ENCODE measurements at places on chromosomes 5 and 9. TPM values are rescaled to one million over a fixed set of nuclear protein-coding genes. Genes with fewer than 3 reads are reported as not detected.

JAK2 gene
- 26.4 TPM for total RNA-seq

SNCAIP gene
- not detected for total RNA-seq

HRCT1 gene
- total RNA-seq = not detected

POU5F2 gene
- 4.6 TPM for total RNA-seq

TICAM2 gene
- total RNA-seq = 5.4 TPM

FOXD4L4 gene
- 0.90 TPM for total RNA-seq

DNA sequence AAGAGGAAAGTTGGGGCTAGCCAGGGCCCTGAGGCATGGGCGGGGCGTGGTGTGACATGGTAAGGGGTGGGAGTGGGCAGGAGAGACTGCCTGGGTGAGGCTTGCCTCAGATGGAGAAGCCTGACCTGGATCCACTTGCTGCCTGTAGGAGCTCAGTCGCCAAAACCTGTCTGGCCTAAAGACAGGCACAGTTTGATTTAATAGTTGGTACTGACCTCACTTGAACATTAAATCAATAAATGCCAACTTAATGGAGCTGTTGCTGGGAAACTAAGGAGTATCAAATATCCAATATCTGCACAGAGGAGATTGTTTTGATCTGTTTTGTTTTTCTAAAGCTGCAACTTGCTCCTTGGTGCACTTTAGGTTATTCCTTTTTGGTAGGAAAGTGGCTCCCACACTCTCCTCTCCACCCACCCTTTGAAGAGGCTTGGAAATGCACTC lies 86.4 kb downstream of the RCL1 start:
- H3K4me1 ChIP-seq = no peaks in the 10 kb centered on the region
- H3K36me3 ChIP-seq = no peaks in the 10 kb centered on the region
- DNase-seq = no peak
- no peaks in the 10 kb centered on the region for H3K27me3 ChIP-seq
- H3K4me3 ChIP-seq = no peak overlapping the region

- no peak overlapping the region for H3K27ac ChIP-seq
- no peaks in the 10 kb centered on the region for H3K27me3 ChIP-seq
- DNase-seq = no peak
- no peaks in the 10 kb centered on the region for H3K4me1 ChIP-seq
These were observed 129.0 kb upstream of the ADAMTS16 start for GRCh38 chr5:5011151-5011550.

- no peak for DNase-seq
- H3K27ac ChIP-seq = no peak overlapping the region
- no peaks in the 10 kb centered on the region for H3K36me3 ChIP-seq
- no peaks in the 10 kb centered on the region for H3K27me3 ChIP-seq
- H3K4me1 ChIP-seq = no peaks in the 10 kb centered on the region
- no peak overlapping the region for H3K4me3 ChIP-seq
These were observed 295.9 kb upstream of the TNC start for GRCh38 chr9:115413766-115414382.

DNA sequence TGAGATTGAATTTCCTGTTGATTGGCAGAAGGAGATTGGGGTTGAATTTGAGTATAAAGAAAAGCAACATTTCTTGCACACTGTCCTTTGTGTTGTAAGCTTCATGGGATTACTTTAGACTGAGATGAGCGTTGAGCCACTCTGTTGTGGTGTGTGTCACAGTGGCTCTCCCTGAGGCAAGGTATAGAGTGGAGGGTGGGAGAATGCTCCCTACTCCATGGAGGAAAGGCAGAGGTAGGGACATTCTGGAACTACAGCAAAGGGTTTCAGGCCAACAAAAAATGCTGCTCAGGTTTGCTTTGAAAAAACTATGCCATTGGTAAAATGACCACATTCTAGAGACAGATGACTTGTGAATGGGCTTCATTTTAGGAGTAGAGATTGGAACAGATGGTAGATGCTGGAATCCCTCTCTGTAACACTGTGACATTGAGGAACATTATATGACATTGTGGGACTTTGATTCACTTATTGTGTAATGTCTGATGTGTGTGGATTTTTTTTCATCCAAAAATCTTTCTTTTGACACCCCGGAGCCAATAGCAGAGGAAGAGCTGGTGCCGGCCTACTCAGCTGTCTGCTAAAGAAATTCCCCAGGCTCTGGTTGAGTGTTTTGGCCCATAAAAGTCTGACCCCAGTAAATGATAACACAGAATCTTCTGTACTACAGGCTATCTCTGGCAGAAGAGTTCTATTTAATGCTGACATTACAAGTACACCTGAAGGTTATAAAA lies 6.2 kb upstream of the CEP120 start:
- no peaks in the 10 kb centered on the region for H3K36me3 ChIP-seq
- H3K27me3 ChIP-seq = no peaks in the 10 kb centered on the region
- DNase-seq = no peak
- no peak overlapping the region for H3K4me3 ChIP-seq

DNA sequence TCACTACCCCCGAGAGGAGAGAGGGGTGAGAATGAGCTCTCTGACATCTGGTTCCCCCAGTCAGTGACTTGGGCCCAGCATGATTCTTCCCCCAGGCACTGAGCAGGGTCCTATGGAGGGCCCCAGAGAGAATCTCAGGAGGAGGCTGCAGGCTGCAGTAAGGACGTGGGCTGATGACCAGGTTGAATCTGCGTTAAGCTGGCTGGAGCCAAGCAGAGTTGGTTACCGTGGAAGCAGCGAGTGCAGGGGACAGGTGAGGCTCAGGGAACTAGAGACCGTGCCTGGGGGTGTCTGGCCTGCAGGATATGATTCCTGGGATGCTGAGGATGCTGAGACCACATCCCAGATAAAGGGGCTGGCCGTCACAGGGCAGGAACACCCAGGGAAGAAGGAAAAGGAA lies 314.3 kb upstream of the IRX1 start:
- no peaks in the 10 kb centered on the region for H3K27me3 ChIP-seq
- DNase-seq = no peak
- H3K27ac ChIP-seq = no peak overlapping the region
- H3K36me3 ChIP-seq = no peaks in the 10 kb centered on the region
- H3K4me1 ChIP-seq = no peaks in the 10 kb centered on the region
- H3K4me3 ChIP-seq = no peak overlapping the region

GRCh38 chr5:143536364-143536763 lies 132.9 kb upstream of the NR3C1 start:
- no peaks in the 10 kb centered on the region for H3K36me3 ChIP-seq
- H3K27me3 ChIP-seq = no peaks in the 10 kb centered on the region
- no peak overlapping the region for H3K4me3 ChIP-seq
- H3K4me1 ChIP-seq = no peaks in the 10 kb centered on the region
- DNase-seq = no peak

DNA sequence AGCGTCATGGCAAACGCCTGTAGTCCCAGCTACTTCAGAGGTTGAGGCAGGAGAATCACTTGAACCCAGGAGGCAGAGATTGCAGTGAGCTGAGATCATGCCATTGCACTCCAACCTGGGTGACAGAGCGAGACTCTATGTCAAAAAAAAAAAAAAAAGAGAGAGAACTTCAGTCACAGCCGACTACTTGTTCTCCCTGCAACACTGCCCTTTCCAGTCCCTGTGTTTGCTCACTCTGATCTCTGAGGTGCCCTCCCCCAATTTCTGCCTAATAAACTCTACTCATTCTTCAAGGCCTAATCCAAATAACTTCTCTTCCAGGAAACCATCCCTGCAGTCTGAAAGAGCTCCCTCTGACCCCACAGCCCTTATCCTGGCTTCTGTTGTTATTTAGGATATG lies 28.1 kb downstream of the GFRA3 start:
- no peaks in the 10 kb centered on the region for H3K27me3 ChIP-seq
- no peak overlapping the region for H3K27ac ChIP-seq
- H3K36me3 ChIP-seq = no peaks in the 10 kb centered on the region

DNA sequence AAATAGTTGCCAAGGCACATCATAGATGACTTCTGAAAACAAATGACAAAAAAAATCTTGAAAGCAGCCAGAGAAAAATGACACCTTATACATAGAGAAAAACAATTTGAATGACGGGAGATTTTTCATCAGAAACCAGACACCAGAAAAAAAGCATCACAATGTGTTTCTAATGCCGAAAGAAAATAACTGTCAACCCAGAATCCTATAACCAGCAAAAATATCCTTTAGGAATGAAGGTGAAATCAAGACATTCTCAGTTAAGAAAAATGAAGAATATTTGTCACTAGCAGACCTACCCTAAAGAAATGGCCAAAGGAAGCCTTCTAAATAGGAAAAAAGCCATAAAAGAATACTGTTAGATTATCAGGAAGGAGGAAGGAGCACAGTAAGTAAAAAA lies 54.0 kb downstream of the SPTLC1 start:
- no peak overlapping the region for H3K27ac ChIP-seq
- H3K4me1 ChIP-seq = no peaks in the 10 kb centered on the region
- no peaks in the 10 kb centered on the region for H3K27me3 ChIP-seq
- H3K36me3 ChIP-seq = peaks cover 11% of the 10 kb centered on the region
- no peak overlapping the region for H3K4me3 ChIP-seq

- H3K27me3 ChIP-seq = no peaks in the 10 kb centered on the region
- H3K4me3 ChIP-seq = no peak overlapping the region
- H3K4me1 ChIP-seq = no peaks in the 10 kb centered on the region
- no peak overlapping the region for H3K27ac ChIP-seq
These were observed 55.6 kb upstream of the SNCAIP start for GRCh38 chr5:122256388-122256787.

- peak; percentile 61 for DNase-seq
- H3K27me3 ChIP-seq = peaks cover 2% of the 10 kb centered on the region
- no peak overlapping the region for H3K27ac ChIP-seq
- no peak overlapping the region for H3K4me3 ChIP-seq
- no peaks in the 10 kb centered on the region for H3K36me3 ChIP-seq
- H3K4me1 ChIP-seq = peaks cover 20% of the 10 kb centered on the region
These were observed 3.9 kb upstream of the NKD2 start for GRCh38 chr5:1004461-1005248.

DNA sequence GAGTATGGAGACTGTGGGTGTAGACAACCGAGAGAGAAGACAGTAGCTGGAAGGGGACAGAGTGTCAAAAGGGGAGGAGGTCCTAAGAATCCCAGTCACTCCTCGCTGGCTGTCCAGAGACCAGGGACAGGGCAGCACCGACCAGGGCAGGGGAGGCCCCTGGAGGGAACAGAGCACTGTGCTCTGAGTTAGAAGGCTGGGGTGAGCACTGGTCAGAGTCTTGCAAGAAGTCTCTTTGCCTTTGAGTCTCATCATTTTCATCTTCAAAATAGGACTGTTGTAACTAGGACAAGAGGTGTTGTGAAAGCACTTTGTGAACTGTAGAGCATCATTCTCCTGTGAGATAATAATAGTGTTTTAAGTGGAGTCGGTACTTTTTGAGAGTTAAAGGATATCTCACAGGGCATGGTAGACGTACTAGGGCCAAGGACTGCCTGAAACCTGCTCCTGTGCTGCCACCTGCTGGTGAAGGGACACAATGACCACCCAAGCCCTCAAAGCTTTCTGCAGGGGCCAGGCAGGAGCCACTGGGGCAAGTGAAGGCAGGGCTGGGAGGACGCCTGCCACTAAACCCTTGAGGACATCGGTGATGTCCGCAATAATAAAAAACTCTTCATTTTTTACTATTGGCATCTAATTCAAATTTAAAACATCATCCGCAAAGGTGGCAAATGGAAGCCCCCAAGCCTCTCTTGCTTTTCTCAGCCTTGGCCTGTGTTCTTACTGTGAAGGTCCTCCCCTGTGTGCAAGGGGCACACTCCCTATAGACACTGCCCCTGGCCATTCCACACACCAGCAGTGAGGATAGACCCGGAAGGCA lies 28.2 kb downstream of the SLC6A7 start:
- no peaks in the 10 kb centered on the region for H3K4me1 ChIP-seq
- no peaks in the 10 kb centered on the region for H3K27me3 ChIP-seq

- H3K27ac ChIP-seq = no peak overlapping the region
- H3K36me3 ChIP-seq = peaks cover 41% of the 10 kb centered on the region
- H3K4me1 ChIP-seq = no peaks in the 10 kb centered on the region
These were observed 76.5 kb downstream of the DAP start for GRCh38 chr5:10684303-10685086.

- H3K36me3 ChIP-seq = peaks cover 2% of the 10 kb centered on the region
- no peaks in the 10 kb centered on the region for H3K27me3 ChIP-seq
- H3K4me3 ChIP-seq = no peak overlapping the region
- peaks cover 6% of the 10 kb centered on the region for H3K4me1 ChIP-seq
- H3K27ac ChIP-seq = peak overlapping the region; percentile 1
- DNase-seq = no peak
These were observed 25.9 kb downstream of the CSNK1G3 start for GRCh38 chr5:123537845-123538244.

GRCh38 chr5:41707853-41708603 lies 162.2 kb downstream of the OXCT1 start:
- H3K27ac ChIP-seq = no peak overlapping the region
- DNase-seq = no peak
- H3K4me1 ChIP-seq = no peaks in the 10 kb centered on the region
- no peaks in the 10 kb centered on the region for H3K36me3 ChIP-seq

DNA sequence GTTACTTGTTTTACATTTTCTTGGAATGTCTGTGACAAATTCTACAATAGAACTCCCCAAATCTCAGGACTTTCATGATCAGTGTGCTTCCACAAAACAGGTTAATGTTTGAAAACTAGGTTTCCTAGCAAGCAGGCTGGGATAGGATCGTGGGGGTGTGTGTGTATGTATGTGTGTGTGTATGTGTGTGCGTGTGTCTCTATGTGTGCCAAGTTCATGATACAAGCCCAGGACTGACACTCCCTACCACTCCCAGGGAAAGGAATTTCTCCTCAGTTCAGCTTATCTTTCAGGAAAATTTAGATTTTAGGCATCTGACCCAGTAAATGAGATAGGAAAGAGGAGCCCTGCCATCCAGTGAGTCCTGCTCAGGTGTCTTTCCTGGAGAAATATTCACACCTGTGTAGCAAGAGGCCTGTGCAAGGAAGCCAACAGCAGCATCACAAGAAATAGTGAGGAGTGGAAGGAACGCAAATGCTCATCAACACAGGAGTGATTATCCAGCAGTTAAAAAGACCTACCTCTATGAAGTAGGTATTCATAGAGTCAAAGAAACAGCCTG lies 13.8 kb upstream of the ABLIM3 start:
- no peaks in the 10 kb centered on the region for H3K36me3 ChIP-seq
- H3K4me3 ChIP-seq = no peak overlapping the region
- no peaks in the 10 kb centered on the region for H3K4me1 ChIP-seq
- no peak for DNase-seq

GRCh38 chr9:109789556-109789955 lies 9.6 kb downstream of the PALM2AKAP2 start:
- DNase-seq = no peak
- no peaks in the 10 kb centered on the region for H3K27me3 ChIP-seq
- no peaks in the 10 kb centered on the region for H3K4me1 ChIP-seq
- no peak overlapping the region for H3K27ac ChIP-seq
- H3K4me3 ChIP-seq = no peak overlapping the region

Measured in B cell (primary cell).